ENCODE measurements at places on chromosomes 2 and 18. TPM values are rescaled to one million over a fixed set of nuclear protein-coding genes. Genes with fewer than 3 reads are reported as not detected.

IL37 gene
- total RNA-seq, result not detected

GRCh38 chr2:30747206-30747605 lies 60.0 kb downstream of the CAPN13 start:
- no peak overlapping the region for H3K27ac ChIP-seq
- no peaks in the 10 kb centered on the region for H3K4me1 ChIP-seq
- no peak overlapping the region for H3K4me3 ChIP-seq

FSIP2 gene
- 0.33 TPM for total RNA-seq

DNA sequence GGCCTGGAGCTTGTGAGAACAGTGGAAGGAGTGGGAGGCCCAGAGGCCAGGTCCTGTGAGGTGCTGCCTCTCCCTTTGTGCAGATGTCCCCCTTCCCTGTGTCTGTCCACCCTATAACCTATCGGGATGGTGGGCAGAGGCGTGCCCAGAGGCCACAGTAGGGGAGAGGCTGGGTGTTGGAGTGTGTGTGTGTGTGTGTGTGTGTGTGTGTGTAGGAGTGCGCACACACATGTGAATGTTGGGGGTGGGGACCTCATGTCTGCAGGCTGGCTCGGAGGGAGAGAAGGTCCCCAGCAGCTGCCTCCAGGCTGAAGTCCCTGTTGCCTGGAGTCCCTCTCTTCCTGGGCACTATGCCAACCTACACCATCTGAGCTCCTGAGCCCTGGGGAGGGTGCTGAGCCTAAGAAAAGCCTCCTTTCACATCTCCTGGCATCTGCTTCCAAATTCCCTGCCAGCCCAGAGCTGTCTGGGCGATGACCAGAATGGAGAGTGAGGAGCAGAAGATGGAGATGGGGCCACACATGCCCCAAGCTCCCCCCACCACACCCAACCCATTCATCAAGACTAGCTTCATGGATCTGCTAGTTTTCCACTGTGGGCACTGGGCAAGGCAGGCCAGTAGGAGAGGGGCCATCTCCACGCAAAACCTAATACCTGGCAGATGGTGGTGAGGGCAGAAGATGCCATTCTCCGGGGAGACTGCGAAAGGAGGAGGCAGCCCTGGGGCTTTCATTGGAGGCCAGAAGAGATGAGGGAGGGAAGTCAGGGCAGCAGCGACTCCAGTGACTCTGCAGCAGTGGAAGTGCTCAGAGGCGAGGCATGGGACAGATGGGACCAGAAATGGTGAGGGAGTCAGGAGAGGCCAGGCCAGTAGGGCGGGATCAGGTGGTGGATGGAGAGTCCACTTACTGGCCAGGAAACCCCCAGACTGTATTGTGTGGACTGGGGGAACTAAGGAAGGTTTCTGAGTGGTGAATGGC lies 20.3 kb downstream of the KCNK3 start:
- H3K27ac ChIP-seq, result no peak overlapping the region
- DNase-seq, result no peak
- H3K36me3 ChIP-seq, result no peaks in the 10 kb centered on the region
- no peak overlapping the region for H3K4me3 ChIP-seq

DNA sequence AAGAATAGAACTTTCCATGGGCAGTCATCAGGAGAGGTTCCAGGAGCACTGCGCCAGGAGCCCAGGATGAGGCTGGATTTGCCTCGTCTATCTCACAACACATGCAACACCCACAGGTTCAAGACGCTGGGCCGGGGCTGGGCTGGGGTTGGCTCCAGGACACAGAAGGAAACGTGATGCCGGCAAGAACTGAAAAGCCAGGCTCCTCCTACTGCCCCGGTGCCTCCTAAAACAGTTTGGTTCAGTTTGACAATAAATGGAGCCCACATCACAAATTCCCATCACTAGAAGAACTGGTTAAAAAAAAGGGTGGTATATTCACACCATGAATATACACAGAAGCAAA lies 75.9 kb downstream of the INHBB start:
- DNase-seq, result no peak
- H3K36me3 ChIP-seq, result no peaks in the 10 kb centered on the region
- no peaks in the 10 kb centered on the region for H3K27me3 ChIP-seq
- H3K27ac ChIP-seq, result no peak overlapping the region

DNA sequence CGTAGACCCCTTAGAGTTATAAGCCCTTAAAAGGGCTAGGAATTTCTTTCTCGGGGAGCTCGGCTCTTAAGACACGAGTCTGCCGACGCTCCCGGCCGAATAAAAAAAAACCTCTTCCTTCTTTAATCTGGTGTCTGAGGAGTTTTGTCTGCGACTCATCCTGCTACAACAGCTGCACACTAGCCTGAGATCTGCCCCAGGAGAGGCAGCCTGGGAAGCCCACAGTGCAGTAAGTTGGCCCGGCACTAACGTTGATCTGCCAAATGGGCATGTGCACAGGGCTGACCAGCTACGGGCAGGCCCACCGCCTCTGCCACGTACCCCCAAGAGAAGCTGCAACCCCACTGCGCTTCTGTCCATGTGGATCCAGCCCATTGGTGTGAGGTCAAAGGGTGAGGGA lies 8.4 kb upstream of the LIMS2 start:
- no peaks in the 10 kb centered on the region for H3K4me1 ChIP-seq
- H3K27ac ChIP-seq, result no peak overlapping the region
- H3K27me3 ChIP-seq, result no peaks in the 10 kb centered on the region
- no peaks in the 10 kb centered on the region for H3K36me3 ChIP-seq
- no peak overlapping the region for H3K4me3 ChIP-seq
- DNase-seq, result no peak

- H3K27me3 ChIP-seq, result no peaks in the 10 kb centered on the region
- peaks cover 4% of the 10 kb centered on the region for H3K4me1 ChIP-seq
- H3K36me3 ChIP-seq, result no peaks in the 10 kb centered on the region
- no peak for DNase-seq
- peak overlapping the region; percentile 1 for H3K27ac ChIP-seq
Measured at GRCh38 chr2:31736695-31737454, 156.1 kb upstream of the SRD5A2 start.

- DNase-seq, result no peak
- H3K36me3 ChIP-seq, result no peaks in the 10 kb centered on the region
- H3K27ac ChIP-seq, result no peak overlapping the region
- peaks cover 2% of the 10 kb centered on the region for H3K4me1 ChIP-seq
- H3K27me3 ChIP-seq, result no peaks in the 10 kb centered on the region
Measured at GRCh38 chr2:18975506-18976167, 382.8 kb downstream of the OSR1 start.

- H3K4me1 ChIP-seq, result no peaks in the 10 kb centered on the region
- no peak for DNase-seq
- no peak overlapping the region for H3K4me3 ChIP-seq
- no peak overlapping the region for H3K27ac ChIP-seq
Measured at GRCh38 chr2:129297430-129297829, 682.0 kb upstream of the RAB6C start.

ADGRF3 gene
- 0.25 TPM for total RNA-seq

DNA sequence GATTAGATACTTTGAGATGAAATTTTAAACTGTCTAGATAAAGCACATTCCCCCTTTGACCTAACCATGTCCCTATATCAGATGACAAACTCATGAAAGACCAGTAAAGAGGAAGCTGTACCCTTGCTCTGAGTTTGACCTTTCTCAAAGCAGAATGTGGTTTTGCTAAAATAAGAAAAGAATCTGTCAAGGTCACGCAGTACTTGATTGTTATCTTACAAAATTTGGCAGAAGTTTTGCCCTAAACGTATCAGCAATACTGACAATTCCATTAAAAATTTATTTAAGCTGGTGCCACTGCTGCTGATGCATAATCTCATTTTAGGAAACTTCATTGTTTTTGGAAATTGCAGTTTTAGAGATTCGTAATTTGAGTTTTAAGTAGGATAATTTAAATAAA lies 31.2 kb upstream of the GALM start:
- no peak overlapping the region for H3K27ac ChIP-seq
- no peak for DNase-seq
- H3K4me3 ChIP-seq, result no peak overlapping the region

DNA sequence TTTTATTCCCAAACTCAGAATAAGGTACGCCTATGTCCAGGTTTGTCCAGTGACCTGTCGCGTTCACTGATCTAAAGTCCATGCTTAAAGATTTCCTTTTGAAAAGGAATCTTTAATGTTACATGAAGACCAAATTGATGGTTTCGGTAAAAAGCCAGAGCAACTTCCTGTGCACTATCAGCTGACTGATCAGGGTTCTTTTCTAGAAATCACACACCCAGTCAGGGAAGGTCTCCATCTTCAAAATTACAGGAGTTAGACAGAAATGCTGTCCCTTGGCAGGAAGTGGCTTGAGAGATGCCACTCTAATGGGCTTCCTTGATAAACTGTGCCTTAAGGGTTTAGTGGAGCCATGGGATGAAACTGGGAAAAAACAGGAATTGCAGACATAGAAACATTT lies 14.7 kb upstream of the ARHGAP25 start:
- H3K27me3 ChIP-seq, result peaks cover 1% of the 10 kb centered on the region
- no peak overlapping the region for H3K27ac ChIP-seq
- DNase-seq, result no peak
- H3K4me1 ChIP-seq, result no peaks in the 10 kb centered on the region
- no peaks in the 10 kb centered on the region for H3K36me3 ChIP-seq

GRCh38 chr2:127829845-127830246 lies 18.9 kb upstream of the WDR33 start:
- H3K36me3 ChIP-seq, result no peaks in the 10 kb centered on the region
- no peak overlapping the region for H3K4me3 ChIP-seq
- peaks cover 5% of the 10 kb centered on the region for H3K4me1 ChIP-seq

DNA sequence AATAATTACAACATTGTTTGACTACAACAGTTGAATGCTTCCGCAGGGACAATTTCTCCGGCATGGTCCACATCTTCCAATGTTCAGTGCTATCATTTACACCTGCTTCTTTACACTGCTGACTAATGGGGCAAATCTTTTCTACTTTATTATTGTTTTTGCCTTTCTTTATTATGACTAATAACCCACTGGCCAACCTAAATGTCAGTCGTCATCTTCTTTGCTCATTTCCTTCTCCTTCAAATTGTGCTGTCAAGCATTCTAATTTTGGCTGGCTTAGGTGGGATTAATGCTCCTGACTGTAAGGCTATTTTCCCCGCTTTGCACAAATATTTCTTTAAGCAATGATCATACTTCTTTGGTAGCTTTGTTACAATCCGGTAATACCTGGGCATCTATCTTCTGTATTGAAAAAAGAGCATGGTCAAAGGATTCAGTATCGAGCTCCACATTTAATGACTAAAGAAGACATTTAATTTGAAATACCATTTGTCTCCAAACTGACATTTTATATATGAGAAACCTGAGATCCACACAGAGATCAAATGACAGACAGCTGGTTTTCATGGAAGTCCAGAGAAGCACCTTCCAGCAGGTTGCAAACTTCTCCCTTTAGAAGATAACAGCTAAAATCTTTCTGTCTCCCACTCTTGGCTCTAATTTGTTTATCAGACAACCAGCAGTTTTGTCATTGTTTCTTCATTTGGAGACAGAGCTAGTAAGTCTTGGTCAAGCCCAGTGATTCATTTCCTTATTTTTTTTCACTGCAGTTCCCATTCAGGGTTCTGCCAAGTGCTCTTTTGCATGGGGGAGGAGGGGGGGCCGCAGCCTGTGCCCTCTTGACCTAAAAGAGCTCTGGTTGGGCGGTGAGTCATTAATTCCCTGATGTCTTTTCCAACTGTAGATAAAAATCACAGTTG lies 132.9 kb downstream of the SOCS6 start:
- H3K36me3 ChIP-seq, result no peaks in the 10 kb centered on the region
- peak overlapping the region; percentile 67 for H3K27ac ChIP-seq
- peaks cover 4% of the 10 kb centered on the region for H3K4me1 ChIP-seq
- no peak overlapping the region for H3K4me3 ChIP-seq
- DNase-seq, result no peak
